ENCODE measurements at places on chromosomes 11 and 22.
A peak's percentile ranks its signal among the peaks of the same experiment; 100 is the strongest.

DNA sequence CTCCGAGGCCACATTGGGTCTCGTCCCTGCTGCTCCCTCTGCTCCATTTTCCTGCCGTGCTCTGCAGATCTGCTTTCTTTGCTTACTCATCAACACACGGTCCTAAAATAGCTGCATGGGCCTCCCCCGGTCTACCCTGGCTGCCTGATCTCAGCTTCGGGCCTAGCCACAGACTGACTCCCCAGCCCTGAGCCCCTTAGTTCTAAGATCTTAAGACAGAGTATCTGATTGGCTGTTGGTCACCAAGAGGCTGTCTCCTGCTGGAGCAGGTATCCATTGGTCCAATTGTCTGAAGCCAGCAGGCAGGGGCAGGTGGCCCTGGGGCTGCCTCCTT is 53.7 kb upstream of the NECTIN1 start:
- DNase-seq = no peak

DNA sequence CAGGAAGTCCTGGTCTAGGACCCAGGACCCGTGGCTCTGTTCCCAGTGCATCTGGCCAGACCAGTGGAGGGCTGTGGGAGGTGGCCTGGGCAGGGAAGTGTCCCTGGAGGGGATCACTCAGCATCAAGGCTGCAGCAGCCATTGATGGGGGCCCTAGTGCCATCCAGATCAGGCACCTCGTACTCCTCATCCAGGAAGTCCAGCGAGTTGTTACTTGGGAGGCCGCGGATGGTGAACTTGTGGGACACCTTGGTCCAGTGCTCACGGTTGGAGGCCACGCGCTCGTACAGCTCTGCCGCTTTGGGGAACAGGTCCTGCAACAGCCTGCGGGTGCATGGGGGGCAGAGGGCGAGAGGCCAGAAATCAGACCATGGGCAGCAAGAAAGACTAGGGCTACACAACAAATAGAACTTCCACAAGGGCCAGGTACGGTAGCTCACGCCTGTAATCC is 96.9 kb downstream of the PDE2A start:
- DNase-seq = no peak

DNA sequence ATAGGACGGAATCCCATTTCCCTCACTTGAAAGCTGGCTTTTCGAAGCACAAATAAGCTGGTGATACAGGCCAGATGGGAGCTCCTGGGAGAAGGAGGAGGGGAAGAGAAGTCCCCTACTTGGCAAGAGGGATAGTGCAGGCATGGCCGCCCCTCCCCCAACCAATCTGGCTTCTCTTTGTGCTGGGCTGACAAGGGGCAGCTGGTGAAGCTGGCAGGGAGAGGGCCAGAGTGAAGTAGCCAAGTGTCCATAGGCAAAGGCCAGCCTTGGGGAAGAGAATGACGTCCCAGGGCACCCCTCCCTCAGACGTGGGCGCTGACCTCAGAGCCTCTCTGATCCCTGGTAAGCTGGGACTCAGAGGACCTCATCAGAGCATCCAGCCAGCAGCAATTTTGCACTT is 78.7 kb upstream of the GRAMD1B start:
- no peak for DNase-seq

GRCh38 chr22:39663751-39664150 is 93.2 kb downstream of the CACNA1I start:
- DNase-seq = no peak

DNA sequence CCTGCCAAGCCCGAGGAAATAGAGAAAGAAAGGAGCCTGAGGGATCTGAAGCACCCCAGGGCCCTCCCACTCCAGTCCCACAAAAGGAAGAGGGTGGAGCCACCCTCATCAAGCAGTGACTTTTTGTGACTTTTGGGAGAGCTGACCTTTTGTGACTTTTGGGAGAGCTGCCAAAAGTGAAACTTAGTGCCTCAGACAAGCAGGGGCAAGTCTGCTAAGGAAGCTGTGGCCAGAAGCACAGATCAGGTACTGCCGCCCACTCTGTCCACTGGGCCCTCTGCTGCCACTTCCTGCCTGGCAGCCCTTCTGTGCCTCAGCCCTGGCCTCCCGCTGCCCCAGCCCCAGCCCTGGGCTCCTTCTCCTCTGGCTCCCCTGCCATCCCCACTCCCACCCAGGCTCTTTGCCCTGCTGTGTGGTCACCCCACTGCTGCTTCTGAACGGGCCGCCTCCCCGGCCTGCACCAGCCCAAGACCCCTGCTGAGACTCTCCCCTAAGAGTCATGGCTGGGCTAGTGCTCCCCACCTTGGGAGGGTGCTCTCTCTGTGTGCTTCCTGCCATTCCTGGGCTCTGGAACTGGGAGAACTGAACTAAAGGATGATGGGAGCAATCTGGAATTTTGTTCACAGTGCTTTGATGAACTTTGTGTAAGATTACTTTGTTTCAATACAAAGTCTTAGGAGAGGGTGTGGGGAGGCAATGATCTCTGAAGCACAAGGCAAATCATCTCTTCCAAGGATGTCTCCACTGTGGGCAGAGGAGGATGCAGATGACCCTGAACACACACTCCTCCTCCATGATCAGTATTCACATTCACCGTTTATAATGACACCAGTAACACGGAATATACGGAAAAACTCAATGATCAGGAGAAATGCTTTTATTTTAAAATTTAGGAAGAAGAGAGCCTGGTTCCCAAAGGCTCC is at the start of gene APOBEC3H:
Gene APOBEC3H, plus strand, starts transcription at position 147 of the 923 bp plus-strand sequence. CDS start 3,035 bp downstream, outside the sequence.
- DNase-seq = no peak

- no peak for DNase-seq
Observed at GRCh38 chr11:19110295-19110694, 6.7 kb upstream of the ZDHHC13 start.

- no peak for DNase-seq
Observed at GRCh38 chr11:57571606-57572005, 4.1 kb upstream of the UBE2L6 start.

DNA sequence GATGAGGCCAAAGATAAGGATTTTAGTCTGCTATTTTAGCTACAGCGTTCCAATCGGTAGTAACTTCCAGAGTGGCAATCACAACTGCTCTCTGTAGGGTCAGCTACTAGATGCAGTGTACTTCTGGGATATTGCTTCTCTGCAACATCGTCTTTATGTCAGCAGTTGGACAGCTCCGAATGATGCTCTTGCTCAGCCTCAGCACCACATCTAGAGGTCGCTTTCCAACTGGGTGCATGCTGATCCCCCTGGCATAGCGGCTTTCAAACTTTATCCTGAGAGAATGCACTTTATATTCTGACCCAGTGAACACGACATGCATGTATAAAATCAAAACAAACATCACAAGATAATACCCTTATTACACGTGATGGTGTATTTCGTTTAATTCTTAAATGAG is 219.6 kb downstream of the C11orf87 start:
- no peak for DNase-seq

- no peak for DNase-seq
Observed at GRCh38 chr11:64629103-64629502, 38.1 kb downstream of the SLC22A12 start.

DNA sequence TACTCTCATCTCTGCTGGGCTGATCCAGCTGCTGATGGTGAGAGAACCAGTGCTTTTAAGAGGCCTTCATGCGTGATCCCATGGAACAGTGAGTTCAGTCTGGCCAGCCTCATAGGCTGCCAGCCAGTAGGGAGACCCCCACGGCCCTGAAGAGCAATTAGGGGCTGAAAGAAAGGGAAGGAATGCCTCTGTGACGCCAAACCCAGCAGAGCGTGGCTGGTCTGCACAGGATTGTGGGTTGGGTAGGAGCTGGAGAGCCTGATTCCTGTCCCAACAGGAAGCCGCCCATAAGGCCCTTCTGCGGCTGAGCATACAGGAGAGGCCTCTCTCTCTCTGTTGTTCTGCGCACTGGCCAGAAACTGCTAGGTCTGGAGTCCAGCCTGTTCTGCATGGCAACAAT is 181.5 kb upstream of the E2F8 start:
- no peak for DNase-seq

DNA sequence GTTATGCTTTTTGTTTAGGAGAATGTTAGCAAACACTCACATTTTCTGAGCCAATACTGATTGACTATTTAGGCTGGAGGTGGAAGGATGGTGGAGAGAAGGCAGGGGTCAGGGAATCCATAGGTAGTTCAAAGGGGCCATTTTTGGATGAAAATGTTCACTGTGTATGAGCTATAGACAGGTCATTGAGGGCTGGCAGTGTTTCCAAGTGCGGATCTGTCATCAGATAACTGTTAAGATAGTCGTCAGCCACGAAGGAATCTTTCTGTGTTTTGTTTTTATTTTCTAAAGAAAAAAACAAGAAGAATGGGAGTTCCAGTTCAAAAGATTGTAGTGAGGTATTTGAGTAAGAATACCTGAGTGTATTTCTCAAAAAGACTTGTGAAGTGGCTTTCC is 3.1 kb downstream of the KCNJ5 start:
- peak; percentile 59 for DNase-seq

GRCh38 chr11:8707541-8708191 is 25.1 kb downstream of the RPL27A start:
- peak; percentile 90 for DNase-seq

- DNase-seq = peak; percentile 59
Observed at GRCh38 chr11:44632466-44633123, 67.1 kb downstream of the CD82 start.
